ENCODE measurements at places on chromosomes 1 and 21.
A peak's percentile ranks its signal among the peaks of the same experiment; 100 is the strongest.

DNA sequence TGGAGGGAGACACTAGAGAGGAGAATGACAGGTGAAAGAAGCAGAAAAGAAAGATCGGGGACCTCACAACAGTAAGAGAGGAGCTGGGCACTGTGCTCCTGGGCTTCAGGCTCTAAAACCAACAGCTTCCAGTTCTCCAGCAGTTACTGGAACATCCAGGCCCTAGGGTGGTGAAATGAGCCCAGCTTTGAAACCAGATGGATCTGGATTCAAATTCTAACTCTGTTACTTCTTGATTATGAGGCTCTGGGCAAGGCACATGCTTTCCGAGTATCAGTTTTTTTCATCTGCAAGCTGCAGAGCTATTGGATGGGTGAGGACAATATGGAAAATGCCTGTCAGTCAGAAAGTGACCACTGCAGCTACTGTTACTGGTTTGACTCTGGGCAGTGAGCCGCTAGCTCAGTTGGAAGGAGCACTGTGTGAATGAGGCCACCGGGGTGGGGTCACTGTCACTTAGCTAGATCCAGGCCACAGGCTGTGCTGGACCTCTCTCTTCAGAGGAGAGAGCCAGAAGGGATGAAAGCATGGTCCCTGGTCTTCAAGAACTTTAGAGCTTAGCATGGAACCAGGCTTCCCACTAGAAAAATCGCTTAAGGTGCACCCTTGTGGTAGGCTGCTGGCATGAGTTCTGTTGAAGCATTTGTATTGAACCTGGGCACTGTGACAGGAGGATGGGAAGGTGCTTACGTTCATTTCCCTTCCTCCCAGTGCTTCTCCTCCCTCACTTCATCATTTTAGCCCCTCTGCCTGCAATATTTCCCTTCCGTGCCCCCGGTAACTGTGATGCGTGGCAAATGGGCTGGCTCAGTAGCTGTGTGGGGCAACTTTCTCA lies 12.2 kb downstream of the PLEKHO1 start:
- DNase-seq: no peak

DNA sequence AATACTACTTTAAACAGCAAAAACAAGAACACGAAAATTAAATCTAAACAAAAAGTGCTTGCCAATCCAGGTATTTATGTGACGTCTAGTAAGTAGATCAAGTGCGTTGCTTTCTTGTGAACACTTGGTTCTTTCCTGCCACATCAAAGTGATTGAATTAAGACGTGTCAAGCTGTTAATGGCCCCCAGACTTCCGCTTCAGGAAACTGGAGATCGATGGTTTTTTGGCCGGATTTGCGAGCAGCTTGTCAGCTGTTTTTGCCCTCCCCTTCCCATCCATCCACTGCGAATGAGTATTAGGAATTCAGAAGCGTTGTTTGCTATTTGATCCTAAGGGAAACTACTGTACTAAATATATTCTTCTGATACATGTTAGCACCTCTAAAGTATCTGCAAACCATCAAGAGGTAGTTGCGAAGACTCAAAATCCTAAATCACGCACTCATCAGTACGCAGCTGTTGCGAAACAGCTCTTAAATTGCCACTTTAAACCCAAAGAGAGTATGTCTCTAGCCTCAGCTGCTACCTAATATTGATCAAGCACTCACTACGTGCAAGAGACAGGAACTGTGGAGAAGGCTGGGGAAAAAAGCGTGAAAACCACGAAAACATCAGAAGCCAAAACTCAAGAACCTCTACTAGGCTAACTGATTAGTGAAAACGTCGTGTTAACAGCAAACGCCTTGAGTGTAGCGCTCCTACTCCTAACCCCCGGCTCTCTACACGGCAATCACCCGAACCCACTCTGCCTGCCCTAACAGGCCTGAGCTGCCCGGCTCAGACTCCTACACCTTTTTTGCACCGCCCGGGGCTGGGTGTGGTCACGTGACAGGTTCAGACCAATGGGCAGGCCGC lies 473 bp upstream of the BRDT start:
- DNase-seq: no peak

- no peak for DNase-seq
These were observed 113.9 kb upstream of the COL6A1 start for GRCh38 chr21:45867671-45868081.

DNA sequence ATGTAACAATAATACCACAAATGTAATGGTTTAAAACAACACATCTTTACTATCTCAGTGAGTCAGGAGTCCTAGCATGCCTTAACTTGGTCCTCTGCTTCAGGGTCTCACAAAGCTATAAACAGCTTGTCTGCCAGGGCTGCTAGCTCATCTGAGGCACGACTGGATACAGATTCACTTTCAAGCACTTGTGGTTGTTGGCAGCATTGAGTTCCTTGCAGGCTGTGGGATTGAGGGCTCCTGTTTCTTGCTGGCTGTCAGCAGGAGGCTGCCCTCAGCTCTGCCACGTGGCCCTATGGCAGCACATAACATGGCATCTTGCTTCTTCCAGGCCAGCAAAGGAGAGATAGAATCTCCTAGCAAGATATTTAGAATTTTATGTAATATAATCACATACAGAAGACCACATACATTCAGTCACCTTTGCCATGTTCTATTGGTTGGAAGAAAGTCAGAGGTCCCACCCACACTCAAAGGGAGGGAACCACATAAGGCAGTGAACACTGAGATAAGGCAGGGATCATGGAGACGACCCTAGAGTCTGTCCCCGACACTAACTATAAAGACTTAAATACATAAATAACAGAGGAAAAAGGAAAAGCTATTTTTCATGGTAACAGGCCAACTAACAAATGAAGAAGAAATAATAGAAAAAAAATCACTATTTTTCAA lies 18.9 kb upstream of the IPP start:
- DNase-seq: no peak

DNA sequence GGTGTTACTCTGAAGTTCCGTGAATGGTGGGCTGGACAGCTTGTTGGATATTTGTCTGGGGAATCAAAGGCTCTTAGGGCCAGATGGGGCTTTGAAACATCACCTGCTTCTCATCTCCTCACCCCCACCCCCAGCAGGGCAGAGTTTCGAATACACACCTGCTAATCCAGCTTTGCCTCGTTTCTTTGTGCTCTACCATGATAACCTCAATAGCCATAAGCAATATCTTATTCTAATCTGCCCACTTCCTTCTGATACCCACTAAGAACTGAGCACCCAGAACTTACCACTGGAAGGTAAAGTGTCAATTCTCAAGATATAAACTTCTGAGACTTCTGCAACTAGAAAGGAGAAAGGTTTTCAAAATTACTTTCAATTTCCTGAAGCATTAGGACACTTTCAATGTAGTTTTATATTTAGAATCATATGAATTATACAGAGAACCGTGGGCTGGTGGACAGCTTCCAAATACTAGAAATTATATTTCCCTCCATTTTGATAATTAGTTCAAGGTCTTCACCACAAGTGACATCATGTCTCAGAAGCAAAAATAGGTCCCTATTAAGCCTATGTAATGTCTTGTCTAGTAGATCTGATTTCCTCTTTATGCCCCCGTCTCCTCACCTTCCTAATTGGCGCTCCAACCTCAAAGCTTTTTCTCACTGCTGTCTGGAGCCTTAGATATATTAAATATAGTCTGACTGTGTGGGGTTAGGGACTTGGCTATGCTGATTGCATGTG lies 64.4 kb upstream of the NEK2 start:
- DNase-seq: no peak

- DNase-seq: no peak
These were observed 20.0 kb upstream of the TACSTD2 start for GRCh38 chr1:58597076-58597475.

- no peak for DNase-seq
These were observed 6.1 kb upstream of the LYPLA2 start for GRCh38 chr1:23784846-23785245.

- DNase-seq: no peak
These were observed 119.7 kb upstream of the LMO4 start for GRCh38 chr1:87208931-87209330.

GRCh38 chr1:69662321-69662720 lies 94.6 kb downstream of the LRRC7 start:
- DNase-seq: no peak

GRCh38 chr1:153928791-153929341 lies 6.1 kb upstream of the GATAD2B start:
- no peak for DNase-seq

DNA sequence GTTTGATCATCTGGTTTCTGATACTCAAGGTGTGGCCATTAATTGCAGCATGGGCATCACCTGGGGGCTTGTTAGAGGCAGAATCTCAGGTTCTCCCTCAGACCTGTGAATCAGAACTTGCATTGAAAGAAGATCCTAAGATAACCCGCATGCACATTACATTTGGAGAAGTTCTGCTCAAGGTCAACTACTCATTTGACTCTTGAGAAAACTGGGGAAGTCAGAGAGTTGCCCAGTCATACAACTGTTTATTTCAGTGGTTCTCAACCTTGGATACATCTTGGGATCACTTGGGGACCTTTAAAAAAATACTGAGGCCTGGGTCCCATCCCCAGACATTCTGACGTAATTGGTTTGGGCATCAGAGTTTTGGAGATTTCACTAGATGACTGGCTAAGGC lies 30.5 kb downstream of the CAMTA1 start:
- no peak for DNase-seq

DNA sequence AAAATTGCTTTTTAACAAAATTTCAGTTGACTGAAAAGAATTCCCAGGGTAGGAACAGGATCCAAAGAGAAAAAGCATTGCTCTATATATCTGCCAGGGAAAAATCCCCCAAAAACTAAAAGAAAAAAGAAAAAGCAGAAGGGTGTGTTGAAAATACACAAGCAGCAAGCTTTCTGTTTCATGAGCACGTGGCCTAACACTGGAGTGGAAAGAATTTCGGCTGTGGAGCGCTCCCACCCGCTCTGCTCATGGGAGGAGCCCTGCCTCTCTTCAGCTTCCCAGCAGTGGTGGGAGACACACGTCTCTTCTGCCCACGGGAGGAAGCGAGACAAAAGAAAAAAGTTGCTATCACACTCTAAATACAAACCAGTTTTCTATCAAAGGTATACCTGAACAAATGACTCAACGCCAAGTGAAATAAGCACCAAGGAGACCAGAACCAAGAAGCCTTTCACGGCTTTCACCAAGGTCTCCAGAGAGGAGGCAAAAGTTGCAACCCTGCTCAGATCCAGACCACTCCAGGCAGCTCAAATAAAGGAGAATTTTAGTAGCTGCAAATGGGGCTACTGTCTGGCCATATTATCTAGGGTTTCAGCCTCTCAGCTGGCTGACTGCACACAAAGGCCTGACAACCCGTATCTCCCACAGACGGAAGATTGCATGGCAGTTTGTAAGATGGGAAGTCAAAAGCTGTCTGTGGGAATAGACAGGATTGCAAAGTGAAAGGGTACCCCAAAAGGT lies 29.5 kb upstream of the ZNF496 start:
- no peak for DNase-seq

GRCh38 chr1:118335331-118335732 lies 150.3 kb upstream of the SPAG17 start:
- DNase-seq: no peak

GRCh38 chr1:178172939-178173338 lies 79.0 kb downstream of the RASAL2 start:
- no peak for DNase-seq

GRCh38 chr1:93344886-93345632 lies 648 bp upstream of the DR1 start:
- no peak for DNase-seq

- DNase-seq: no peak
These were observed 1.0 kb downstream of the ARID1A start for GRCh38 chr1:26696654-26697430.

GRCh38 chr1:119738100-119738720 lies 26.5 kb downstream of the PHGDH start:
- no peak for DNase-seq

GRCh38 chr21:35730325-35730724 lies 330.0 kb downstream of the SETD4 start:
- no peak for DNase-seq

DNA sequence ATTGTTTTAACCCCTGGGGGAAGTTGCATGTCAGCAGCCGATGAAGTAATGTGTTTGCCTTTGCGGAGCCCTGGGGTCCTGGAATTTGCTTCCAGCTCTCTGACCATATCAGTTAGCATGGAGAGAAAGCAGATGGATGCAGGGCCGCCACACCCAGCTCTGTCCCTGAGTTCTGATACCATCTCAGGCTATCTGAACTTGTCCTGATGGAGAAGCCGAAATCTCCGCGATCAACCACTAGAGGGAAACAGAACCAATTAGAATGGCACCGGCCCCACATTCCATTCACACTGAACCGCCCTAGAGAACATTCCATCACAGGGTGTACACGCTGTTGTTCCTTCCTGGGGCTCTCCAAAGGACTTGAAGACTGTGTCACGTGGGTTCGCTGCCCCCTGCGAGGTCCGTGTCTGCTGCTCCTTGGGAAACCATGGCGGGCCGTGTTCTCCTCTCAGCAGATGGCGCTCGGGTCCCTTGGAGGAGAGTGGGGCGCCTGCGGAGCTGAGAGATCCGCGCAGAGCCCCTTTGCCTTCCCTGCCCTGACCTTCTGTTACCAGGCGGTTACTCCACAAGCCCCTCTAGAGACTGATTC lies 75.4 kb downstream of the ABCA4 start:
- no peak for DNase-seq

DNA sequence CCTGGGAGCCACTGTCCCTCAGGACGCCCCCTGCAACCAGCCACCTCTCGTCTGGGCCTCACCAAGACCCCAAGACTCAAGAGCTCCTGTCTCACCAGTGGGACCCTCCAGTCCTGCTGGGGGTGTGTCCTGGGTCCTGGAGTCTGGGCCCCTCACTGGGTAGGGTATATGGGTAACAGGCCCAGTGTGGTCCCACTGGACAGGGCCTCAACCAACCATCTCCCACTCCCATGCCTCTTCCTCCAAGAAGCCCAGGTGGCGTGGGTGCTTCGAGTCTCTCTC lies 725 bp upstream of the VWA1 start:
- no peak for DNase-seq

DNA sequence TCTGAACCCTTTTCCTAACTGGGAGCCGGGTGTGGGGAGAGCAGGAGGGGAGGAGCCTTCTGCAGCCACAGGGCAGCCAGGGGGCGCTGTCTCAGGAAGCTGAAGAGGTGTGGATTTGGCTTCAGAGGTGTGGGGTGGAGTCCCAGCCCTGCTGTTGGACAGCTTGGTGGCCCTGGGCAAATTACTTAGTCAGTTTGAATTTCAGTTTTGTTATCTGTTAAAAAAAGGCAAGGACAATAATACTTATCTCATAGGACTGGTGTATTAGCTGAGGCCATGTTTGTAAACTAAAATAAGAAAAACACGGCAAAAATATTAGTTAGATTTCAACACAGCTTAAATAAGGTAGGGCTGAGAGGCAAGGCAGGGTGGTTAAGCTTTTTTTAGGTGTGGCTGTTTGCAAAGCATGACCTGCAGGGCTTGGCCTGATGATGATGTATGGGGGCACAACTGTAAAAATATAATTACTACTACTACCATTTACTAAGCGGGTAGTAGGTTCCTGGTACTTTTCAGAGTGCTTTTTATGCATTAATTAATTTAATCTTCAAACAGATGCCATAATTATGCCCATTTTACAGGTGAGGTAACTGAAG lies 111.8 kb downstream of the PLXNA2 start:
- peak; percentile 25 for DNase-seq

GRCh38 chr1:151991663-151992302 lies 1.9 kb downstream of the S100A10 start:
- DNase-seq: no peak

GRCh38 chr21:33866826-33867225 lies 48.8 kb downstream of the ATP5PO start:
- no peak for DNase-seq

- no peak for DNase-seq
These were observed 11.7 kb upstream of the SYPL2 start for GRCh38 chr1:109454497-109455133.

- no peak for DNase-seq
These were observed 25.4 kb upstream of the SMIM12 start for GRCh38 chr1:34884961-34885360.

- no peak for DNase-seq
These were observed 9.3 kb downstream of the RGS1 start for GRCh38 chr1:192584866-192585265.
